ENCODE measurements at places on chromosomes 3 and 15.

DNA sequence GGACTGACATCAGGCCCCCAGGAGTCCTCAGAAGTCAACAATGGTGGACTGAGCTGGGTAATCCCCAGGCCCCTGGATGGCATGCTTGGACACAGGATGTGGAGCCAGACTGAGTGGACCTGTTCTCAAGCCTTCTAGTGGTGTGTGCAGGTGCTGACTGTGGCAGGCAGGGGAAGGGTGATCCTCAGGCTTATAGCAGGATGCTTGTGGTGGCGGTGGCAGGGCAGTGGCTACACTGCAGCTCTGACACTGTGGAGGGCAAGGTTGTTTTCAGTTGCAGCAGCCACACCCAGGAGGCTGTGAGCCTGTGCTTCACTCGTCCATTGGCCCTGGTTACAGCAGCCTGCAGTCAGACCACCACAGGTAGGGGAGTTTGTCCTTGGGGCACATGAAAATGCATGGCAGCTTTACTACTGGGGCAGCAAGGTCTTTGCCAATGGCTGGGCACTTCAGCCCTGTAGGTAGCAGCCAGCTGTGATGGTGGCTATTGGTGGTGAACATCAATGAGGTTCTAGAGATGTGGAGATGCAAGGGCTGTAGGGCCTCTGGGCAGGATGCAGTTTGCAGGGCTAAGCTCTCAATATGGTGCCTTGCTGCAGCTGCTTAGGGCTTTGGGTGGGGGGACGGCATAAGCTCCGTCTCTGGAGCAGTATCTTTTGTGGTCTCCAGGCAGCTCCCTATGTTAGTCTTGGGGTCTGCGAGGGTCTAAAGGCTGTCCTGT lies 17.5 kb upstream of the MYO5A start:
- DNase-seq: no peak
- H3K4me1 ChIP-seq: no peaks in the 10 kb centered on the region
- no peak overlapping the region for H3K27ac ChIP-seq

DNA sequence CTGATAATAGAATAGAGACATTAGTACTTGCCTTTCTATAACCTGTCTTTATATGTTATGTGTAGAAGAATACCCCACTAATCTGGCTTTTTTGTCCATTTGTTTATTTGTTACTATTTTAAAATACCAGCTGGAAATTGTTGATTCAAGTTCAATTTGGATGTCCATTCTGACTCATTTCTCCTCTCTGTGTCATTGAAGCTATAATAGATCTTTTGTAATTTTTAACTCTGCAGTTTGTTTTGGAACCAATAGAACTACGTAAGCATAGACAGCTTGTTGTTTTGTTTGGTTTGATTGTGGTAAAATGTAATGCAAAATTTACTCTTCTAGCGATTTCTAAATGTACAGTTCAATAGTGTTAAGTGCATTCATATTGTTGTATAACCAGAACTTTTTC lies 390.4 kb downstream of the ZIC1 start:
- H3K4me1 ChIP-seq: peaks cover 9% of the 10 kb centered on the region
- H3K4me3 ChIP-seq: no peak overlapping the region
- peaks cover 1% of the 10 kb centered on the region for H3K27me3 ChIP-seq
- no peaks in the 10 kb centered on the region for H3K36me3 ChIP-seq
- DNase-seq: no peak
- no peak overlapping the region for H3K27ac ChIP-seq

GRCh38 chr3:196662033-196662432 lies 22.5 kb downstream of the NRROS start:
- H3K27ac ChIP-seq: peak overlapping the region; percentile 16
- no peaks in the 10 kb centered on the region for H3K27me3 ChIP-seq
- H3K4me1 ChIP-seq: peaks cover 27% of the 10 kb centered on the region
- H3K4me3 ChIP-seq: no peak overlapping the region
- H3K36me3 ChIP-seq: no peaks in the 10 kb centered on the region
- no peak for DNase-seq

- peaks cover 1% of the 10 kb centered on the region for H3K36me3 ChIP-seq
- no peak for DNase-seq
- no peak overlapping the region for H3K27ac ChIP-seq
- H3K4me3 ChIP-seq: no peak overlapping the region
- H3K4me1 ChIP-seq: peaks cover 18% of the 10 kb centered on the region
- no peaks in the 10 kb centered on the region for H3K27me3 ChIP-seq
Observed at GRCh38 chr15:42608110-42608531, 32.7 kb downstream of the STARD9 start.

GRCh38 chr3:150069633-150070032 lies 98.9 kb upstream of the PFN2 start:
- no peak for DNase-seq
- H3K27me3 ChIP-seq: peaks cover 39% of the 10 kb centered on the region
- no peak overlapping the region for H3K27ac ChIP-seq

DNA sequence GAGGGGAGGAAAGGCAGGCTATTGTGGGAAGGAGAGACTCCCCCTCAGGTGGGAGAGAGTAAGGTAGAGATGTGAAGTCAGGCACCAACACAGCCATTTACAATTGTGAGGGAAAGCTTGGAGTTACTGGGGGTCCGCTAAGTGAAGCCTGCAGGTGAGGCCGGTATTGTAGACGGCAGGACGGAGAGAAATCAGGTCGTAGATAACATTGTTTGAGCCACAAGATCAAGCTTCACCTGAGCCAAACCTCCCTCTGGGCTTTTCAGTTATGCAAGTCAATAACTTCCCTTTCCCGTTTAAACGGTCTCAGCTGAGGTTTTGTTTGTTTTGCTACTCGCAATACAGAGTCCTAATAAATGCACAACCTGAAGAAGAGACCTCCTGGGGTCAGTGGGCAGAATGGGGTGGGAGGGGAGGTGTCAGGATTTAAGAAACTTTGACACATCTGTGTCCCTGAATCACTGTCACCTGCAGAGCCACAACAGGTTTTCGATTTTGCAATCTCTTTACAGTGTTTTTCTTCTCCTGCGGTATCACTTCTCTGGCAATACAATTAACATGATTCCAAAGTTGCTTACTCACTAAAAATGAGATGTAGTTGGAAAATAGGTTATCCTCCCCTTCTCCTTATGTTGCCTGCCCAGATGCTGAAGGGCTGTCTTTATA lies 72.0 kb upstream of the GLCE start:
- no peak overlapping the region for H3K4me3 ChIP-seq
- H3K36me3 ChIP-seq: no peaks in the 10 kb centered on the region
- peaks cover 17% of the 10 kb centered on the region for H3K4me1 ChIP-seq
- peaks cover 21% of the 10 kb centered on the region for H3K27me3 ChIP-seq
- no peak for DNase-seq

DNA sequence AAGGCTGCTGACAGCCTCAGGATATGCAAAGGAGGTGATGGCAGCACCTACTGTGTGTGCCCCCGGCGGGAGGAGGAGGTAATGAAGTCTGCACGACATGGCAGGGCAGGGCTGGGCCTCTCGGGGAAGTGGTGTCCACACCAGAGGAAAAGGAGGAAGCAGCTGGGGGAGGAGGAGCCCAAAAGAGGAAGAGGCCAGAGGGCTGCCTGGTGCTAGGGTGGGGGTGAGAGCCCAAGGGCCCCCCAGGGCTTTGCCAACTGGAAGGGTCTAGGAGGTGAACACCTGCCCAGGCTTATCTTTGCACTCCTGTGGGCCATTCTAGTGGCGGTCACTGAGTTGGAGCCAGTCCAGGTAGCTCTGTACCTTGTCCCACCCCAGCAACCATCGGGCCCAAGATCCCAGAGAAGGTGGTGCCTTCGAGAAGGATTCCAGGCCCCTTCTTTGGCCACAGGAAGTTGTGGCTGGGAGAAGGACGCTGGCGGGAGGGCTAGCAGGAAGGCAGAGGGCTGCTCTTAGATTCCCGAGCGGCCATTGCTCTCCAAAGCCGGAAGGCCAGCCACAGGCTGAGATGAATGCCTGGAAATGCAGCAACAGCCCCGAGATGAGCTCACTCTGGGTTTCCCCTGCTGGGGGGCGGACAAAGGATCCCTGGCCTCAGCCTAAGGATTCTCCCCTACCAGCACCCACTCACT lies 7.0 kb downstream of the GNAI2 start:
- peaks cover 53% of the 10 kb centered on the region for H3K4me1 ChIP-seq
- peak overlapping the region; percentile 64 for H3K27ac ChIP-seq
- no peak overlapping the region for H3K4me3 ChIP-seq
- H3K27me3 ChIP-seq: no peaks in the 10 kb centered on the region
- no peak for DNase-seq
- H3K36me3 ChIP-seq: no peaks in the 10 kb centered on the region
